ENCODE measurements at places on chromosomes 13 and 19.
A peak's percentile ranks its signal among the peaks of the same experiment; 100 is the strongest.

DNA sequence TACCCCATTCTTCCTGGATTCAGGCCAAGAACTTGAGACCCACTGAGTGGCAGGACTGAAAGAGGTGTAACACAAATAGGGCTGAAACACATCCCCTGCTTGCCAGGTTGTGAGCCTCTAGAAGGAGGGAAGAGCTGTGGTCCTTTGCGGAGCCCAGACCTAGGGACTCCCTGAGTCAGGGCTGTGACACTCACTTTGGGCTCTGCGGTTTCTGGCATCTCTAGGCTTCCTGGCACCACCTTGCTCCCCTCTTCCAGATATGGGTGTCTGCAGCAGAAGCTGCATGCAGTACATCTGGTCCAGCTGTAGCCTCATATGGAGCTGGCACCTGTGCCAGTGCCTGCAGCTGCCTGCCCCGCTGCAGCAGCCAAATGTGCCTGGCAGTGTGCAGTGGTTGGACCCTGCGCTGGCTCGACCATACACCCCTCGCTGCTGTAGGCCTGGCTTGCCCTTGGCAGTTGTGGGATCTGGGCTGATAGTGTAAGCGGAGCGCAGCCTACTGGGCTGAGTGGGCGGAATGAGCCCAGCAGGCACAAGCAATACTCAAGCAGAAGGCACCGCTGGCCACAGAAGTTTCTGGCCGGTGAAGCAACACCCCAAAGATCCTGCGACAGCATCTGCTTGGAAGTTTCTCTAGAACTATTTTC, 290.4 kb downstream of the SLITRK6 start:
- DNase-seq: peak; percentile 21

DNA sequence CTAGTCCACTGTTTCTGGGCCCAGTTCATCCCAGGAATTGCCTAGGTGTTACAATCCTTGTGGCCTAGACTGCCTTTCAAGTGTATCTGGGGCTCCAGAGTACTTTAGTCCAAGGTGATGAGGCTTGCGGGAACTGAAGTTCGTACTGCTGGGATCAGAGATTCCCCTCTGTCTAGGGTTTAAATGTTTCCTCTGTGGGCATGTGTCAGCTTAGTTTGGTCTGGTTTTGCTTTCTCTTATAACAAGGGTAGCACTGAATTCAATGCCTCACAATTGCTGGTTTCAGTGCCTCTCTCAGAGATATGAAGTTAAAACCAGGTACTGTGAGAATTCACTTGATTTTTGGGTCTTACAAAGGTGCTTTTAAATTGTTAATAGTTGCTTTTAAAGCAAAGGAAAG, 30.8 kb downstream of the RGCC start:
- no peak for DNase-seq

DNA sequence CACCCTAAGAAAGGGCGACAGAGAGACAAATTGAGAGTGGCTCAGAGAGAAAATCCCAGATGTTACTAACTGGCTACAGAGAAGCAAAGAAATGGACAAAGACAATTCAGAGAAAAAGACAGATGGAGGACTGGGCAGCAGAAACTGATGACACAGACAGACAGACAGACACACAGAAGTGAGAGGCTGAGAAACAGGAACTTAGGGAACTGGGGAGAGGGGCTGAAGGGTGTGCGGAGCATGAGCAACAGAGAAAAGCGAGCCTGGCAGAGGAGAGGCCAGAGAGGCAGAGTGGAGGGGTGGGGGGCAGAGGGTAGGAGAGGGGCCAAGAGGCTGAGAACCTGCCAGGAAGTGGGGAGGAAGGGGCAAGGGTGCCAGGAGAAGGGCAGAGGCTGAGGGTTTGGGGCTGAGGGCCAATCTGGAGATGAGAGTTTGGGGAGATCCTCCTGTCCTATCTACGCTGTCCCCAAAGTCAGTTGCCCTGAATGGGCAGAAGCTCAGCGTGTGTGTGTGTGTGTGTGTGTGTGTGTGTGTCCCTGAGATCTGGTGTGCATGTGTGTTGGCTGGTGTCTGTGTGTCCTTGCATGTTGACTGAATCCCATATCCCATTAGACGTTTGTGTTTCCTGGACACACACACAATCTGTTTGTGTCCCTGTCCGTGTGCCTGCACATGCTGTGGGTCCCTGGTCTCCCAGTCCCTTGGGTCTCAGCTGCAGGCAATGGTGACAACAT, 5.6 kb upstream of the ERFL start:
- no peak for DNase-seq

DNA sequence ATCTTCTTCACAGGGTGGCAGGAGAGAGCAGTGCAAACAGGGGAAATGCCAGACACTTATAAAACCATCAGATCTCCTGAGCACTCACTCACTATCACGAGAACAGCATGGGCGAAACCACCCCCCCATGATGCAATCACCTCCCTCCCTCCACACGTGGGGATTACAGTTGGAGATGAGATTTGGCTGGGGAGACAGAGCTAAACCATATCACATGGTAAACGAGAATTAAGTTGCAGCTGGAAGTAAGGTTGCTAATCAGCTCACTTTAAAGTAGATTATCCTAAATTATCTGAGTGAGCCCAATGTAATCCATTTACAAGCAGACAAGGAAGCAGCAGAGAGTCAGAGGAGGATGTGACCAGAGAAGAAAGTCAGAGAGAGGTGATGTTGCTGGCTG, 102.2 kb upstream of the IPO5 start:
- DNase-seq: peak; percentile 26

- DNase-seq: no peak
These were observed 1.1 kb upstream of the SHC2 start for GRCh38 chr19:461721-462551.

DNA sequence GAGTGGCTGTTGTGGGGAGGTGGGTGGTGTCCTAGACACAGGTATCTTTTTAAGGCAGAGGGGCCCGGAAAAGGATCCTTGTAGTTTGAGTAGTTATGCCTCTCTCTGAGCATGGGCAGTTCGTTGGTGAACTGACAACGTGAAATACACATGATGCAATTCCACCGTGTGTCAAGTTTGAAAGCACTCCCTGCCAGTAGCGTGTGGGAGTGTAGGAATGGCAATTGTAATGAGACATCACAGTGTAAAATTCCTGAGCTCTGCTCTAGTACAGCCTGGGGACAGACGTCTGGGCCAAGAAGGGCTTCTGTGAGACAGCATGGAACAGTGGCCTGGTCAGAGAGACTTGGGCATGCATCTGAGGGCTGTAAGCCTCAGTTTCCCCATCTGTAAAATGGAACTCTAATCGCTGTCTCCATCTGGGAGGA, 10.4 kb upstream of the ASF1B start:
- peak; percentile 79 for DNase-seq

DNA sequence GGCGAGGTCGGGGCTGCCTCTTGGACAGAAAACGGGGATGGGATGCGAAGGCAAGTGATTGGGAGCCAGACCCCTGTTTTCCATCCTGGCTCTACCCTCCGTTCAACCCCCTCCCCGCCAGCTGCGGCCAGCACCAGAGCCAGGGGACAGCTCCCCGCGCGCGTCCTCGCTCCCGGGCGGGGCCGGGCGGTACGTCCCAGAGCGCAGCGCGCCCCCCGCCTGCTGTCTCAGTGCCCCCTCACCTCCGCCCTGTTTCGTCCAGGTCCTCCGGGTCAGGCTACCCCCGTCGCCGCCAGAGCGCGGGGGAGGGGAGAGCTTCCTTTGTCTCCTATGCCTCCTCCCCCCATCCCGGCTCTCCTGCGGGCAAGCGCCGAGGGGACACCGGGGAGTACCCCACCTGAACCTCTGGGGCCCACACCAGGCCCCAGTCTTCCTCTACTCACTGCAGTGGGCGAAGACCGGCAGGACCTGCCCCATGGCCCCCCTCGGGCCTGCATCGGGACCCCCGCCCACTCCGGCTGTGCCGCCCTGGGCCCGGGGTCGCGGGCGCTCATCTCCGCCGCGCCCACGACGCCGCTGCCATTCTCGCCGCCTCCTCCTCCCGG, 396 bp downstream of the RTN2 start:
- DNase-seq: no peak

- no peak for DNase-seq
These were observed 815.9 kb downstream of the SLITRK6 start for GRCh38 chr13:84983321-84983720.

DNA sequence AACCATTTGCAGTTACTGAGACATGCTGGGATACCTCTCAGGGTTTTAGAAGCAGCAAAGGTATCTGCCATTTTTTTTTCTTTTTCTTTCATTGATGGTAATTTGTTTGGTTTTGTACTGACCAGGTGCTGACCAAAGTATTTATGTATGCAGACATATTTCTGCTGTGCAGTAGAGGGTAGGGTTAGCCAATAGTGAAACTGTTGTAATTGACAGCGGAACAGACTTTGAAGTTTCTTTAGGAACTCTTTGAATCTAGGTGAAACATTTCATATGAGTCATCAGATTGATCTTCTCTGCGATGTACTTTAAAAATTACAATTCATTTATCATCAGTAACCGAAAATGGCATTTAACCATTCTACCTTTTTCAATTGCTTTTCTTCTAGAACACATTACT, 63.0 kb downstream of the ITGBL1 start:
- peak; percentile 46 for DNase-seq

DNA sequence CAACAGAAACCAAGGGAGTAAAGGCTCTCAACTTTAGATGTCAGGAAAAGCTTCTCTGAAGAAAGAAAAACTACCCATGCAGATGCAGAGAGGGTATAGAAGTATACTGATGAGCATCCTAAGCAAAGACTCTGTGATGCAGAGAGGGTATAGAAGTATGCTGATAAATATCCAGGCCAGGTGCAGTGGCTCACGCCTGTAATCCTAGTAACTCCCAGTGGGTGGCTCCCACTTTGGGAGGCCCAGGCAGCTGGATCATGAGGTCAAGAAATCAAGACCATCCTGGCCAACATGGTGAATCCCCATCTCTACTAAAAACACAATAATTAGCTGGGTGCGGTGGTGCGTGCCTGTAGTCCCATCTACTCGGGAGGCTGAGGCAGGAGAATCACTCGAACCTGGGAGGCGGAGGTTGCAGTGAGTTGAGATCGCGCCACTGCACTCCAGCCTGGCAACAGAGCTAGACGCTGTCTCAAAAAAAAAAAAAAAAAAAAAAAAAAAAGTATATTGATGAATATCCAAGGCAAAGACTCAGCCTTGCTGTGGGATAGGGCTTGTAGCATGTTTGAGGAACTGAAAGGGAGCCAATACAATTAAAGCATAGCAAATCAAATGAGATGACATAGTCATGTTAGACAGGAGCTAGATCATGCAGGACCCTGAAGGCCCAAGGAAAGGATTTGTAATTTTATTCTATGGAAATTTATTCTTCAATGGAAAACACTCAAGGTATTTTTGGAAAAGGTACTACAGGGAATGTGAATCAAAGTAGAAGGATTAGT, 14.9 kb downstream of the UBL3 start:
- DNase-seq: no peak

DNA sequence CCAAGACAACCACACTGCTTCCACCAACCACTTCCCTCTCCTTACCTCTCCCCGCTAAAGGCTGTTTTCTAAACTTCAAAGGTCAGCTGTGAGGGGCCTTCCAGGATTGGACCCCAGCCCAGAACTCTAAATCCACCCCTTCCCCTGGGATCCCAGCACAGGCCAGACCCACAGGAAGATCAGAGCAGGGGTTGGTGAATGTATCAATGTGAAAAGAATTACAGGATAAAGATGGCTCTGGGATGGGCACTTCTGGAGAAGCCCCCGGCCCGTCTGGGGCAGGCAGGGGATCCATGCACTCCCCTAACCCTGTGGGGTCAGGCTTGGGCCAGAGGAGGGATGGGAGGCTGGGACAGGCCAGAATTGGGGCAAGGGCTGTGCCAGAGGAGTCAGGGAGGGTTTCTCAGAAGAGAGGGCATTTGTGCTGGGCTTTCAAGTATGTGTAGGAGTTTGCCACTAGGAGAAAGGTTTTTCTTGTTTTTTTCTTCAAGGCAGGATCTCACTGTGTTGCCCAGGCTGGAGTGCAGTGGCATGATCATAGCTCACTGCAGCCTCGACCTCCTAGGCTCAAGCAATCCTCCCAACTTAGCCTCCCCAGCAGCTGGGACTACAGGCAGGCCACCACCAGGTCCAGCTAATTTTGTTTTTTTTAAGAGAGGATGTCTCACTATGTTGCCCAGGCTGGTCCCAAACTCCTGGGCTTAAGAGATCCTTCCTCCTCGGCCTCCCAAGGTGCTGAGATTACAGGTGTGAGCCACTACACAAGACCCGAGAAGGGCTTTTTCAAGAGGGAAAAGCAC, 1.0 kb upstream of the MEF2B start:
- DNase-seq: no peak

GRCh38 chr13:44809190-44809589, 180.1 kb downstream of the NUFIP1 start:
- no peak for DNase-seq

DNA sequence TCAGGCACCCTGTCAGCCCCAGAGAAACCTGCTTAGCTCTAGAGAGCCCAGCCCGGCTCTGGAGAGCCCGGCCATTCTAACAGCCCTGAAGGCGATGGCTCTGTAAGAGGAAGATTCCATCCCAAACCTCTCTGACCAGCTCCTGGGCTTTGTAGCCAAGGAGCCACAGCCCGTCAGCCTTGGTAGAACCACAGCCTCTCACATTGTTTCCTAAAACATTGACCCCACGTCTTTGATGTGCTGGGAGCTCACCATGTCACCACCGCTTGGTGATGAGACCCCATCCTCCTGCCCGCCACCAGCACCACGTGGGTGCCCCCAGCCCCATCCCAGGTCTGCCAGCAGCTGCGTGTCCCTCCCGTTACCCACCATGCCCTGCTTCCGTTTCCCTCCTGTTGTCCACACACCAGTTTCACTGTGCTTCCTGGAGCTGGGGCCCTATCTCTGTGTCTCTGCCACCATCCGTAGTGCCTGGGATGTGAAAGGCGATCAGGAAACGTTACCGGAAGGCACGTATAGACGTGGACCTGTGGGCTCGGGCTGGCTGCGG, 94.2 kb upstream of the MCF2L start:
- no peak for DNase-seq

GRCh38 chr19:40718774-40719391, 2.0 kb downstream of the ITPKC start:
- DNase-seq: peak; percentile 60

GRCh38 chr19:12789098-12789903, 2.0 kb upstream of the JUNB start:
- DNase-seq: peak; percentile 36

- DNase-seq: no peak
These were observed 3.8 kb downstream of the RNF126 start for GRCh38 chr19:658916-659839.

- DNase-seq: no peak
These were observed 7.1 kb upstream of the SIGLEC7 start for GRCh38 chr19:51135004-51135403.

- no peak for DNase-seq
These were observed 22.7 kb downstream of the FAM187B start for GRCh38 chr19:35205733-35206323.

DNA sequence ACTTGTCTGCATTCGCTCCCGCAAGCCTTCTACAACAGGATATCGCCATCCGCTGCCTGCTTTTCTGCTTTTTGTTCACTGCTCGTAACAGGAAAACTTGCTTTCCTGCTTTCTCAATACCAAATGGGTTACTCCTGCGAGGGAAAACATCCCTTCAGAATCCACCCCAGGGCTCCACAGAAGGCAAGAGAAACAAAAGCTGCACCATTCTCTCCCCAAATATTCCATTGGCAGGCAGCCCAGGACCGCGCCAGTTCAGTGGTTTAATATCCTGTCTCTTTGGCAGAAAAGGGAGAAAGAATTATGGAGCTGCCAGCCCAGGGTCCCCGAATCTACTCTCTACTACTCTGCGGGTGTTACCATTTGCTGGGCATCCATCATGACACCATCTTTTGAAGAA, 84.7 kb upstream of the DOCK9 start:
- DNase-seq: peak; percentile 43
